ENCODE measurements at places on chromosomes 5 and 9.

- no peak for DNase-seq
Measured at GRCh38 chr5:123090661-123091297, 1.7 kb downstream of the PRDM6 start.

GRCh38 chr5:147317978-147318684, 83.3 kb downstream of the STK32A start:
- DNase-seq, result no peak

DNA sequence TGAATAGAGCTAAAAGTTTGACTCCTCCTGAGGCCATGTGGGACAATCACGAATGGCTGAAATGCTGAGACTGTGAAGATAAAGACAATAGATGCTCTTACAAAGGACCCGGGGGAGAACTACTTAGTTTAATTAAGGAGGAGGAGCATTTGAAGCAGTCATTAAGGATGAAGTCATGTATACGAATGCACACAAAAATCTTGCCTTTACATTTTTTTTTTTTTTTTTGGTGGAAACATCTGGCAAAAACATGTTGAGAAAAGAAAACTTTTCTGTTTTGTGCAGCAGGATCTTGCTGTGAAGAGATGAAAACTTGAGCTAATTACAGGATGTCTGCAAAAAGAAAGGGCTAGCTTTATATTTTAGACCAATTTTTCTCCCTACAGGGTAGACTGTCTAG, 42.3 kb upstream of the NR3C1 start:
- no peak for DNase-seq

DNA sequence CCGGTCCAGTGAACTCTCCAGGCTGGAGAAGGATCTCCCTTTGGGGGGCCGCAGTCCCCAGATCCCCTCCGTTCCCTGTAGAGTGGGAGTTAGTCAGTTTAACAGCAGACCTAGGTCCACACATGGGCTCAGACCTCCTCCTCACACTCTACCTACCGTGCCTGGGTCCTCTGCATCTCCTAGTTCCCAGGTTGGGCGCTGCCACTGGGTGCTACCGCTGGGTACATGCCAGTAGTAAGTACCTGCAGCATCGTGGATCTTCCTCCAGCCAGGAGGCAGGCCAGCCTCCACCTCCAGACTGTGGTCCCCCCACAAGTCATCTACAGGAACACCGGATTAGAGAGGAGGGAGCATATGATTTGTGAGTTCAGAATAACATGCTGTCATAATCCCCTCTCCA, 802 bp downstream of the APBB3 start:
- peak; percentile 40 for DNase-seq

- peak; percentile 76 for DNase-seq
Measured at GRCh38 chr5:74673011-74673790, 11.8 kb upstream of the HEXB start.

- DNase-seq, result no peak
Measured at GRCh38 chr5:78930721-78931120, 54.4 kb downstream of the ARSB start.

- DNase-seq, result no peak
Measured at GRCh38 chr9:15268317-15268716, 38.7 kb downstream of the TTC39B start.

GRCh38 chr9:134066913-134067851, 644 bp downstream of the BRD3 start:
- DNase-seq, result peak; percentile 46

- no peak for DNase-seq
Measured at GRCh38 chr5:73908395-73908794, 282.4 kb downstream of the ARHGEF28 start.

DNA sequence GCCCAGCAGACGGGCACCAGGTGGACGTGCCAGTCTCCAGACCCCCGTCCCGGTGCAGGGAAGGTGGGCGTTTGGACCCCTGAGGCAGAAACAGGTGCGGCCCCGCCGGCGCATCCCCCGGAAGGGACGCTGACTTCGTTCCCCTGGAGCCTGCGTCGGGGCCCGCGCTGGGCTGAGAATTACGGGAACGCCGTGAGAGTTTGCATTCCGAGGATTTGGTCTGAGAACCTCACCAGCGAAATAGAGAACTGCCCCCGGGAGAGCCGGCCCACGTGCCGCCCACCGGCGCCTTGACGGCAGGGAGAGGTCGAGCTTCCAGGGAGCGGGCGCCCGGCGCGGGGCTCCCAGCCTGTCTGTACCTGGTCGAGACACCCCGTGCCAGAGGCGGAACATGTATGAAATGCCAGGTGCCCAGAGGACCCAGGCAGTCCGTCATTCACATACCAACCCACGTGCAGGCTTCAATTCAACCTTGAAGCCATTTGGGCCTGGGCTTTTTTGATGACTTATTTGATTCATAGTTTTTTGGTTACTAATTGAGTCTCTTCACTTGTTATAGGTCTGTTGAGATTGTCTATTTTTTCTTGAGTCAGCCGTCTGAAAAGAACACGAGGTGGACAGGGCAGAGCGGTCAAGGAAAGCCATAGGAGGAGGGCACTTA, 877 bp upstream of the CAMSAP1 start:
- no peak for DNase-seq

- DNase-seq, result no peak
Measured at GRCh38 chr9:77927265-77927664, 104.3 kb downstream of the GNAQ start.

DNA sequence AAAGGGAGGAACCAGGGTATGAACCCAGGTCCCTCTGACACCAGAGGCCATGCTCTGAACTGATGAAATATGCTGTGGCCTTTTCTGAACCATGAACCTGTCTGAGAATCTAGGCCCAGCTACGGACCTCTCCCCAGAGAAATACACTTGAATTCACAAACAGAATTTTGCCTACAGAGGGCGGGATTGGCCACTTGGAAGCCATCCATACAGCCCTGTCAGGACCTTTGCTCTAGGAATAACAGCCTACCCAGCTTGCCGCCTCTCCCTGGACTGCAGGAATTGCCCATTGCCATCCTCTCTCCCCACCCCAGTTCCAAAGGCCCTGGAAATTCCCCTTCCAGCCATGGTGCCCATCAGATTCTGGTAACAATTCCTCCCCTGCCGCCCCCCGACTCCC, 26.6 kb downstream of the MORN5 start:
- DNase-seq, result no peak

GRCh38 chr9:134243778-134244467, 79.6 kb upstream of the RNU6ATAC start:
- no peak for DNase-seq

- no peak for DNase-seq
Measured at GRCh38 chr9:27565696-27566095, 7.6 kb downstream of the C9orf72 start.

GRCh38 chr5:90472783-90473395, 1.7 kb downstream of the MBLAC2 start:
- no peak for DNase-seq

DNA sequence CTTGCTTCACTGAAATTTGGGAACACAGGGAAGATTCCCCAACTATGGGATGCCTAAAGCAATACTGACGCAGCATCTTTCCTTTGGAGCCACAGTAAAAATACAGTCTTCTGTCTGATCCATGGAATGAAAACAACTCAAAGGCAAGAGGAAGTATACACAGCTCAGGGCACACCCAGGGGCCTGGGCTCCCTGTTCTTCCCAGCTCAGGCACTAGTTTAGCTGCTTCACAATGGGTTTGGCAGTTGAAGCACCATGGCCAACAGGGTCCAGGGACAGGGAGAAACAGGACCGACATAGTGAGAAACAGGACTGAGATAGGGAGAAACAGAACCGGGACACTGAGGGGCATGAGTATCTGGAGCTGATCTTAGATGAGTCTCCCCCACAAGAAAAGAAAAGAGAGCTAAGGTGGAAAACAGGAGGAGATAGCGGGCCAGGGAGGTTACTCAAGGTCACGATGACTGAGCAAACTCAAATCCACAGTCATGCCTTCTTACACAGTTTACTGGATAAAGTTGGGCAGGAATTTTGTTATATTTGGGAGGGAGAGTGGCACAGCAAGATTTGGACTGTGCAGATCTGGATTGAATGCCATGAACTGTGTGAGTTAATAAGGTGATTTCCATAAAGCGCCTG, 198.8 kb downstream of the SMARCA2 start:
- DNase-seq, result no peak

DNA sequence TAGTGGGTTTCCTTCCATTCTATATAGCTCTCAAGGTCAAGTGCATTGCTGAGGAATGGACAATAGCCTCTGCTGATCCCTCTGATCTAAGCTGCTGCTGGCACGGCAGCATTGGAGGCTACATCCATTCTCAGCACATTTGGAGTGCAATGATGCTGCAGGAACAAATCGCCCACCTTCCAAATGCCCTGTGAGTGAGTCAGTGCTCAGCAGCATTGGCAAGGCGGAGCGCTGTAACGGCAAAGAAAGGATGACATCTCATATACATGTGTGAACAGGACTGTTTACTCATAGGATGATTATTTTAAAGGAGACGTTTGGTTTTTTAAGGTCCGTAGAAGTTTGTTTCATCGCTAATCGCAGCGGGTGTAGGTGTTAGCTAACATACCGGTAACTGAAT, 408.7 kb downstream of the ARHGEF28 start:
- no peak for DNase-seq

DNA sequence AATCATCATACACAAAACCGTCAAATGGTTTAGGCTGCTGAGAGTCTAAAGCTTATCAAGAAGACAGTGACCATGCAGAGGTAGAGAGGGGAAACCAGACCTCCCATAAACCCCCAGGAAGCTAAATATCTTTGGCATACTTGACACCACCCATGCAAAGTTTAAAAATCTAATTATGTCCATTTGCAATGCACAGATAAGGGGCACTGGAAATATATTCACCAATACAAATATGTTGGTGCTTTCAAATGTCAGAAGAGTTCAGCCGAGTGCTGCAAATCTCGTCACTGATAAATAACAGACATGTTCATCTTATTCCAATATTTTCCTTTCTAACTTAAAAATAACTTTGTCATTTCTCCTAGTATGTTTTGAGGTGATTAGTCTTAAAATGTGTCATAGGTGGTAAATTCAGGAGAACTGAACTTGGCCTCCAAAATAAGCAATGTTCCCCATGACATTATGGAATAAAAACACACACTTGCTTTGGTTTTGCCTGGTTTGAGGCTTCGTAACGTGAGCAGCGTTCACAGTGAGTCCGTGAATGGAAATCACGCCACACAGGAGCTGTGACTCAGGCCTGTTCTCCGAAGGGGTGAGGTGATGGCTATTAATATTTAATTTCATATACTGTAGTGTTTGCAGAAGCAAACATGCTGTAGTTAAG, 182.2 kb downstream of the AOPEP start:
- DNase-seq, result no peak

DNA sequence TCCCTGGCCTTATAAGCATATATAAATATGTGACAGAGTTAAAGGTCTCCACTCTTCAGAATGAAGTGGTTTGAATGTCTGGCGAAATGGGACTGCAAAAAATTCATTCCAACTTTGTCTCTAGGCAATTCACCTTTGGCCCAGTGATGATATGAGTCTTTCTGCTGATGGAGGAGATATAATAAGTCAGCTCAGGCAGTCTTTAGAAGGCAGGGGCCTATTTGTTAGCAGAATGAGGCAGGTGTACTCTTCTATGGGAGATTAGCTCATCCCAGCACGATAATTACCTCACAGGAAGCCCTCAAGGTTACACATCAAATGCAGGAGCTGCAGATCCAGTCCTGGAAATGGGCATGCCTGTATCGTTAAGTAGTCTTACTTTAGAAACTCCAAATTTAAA, 300.5 kb downstream of the NR2F1-AS1 start:
- no peak for DNase-seq

- no peak for DNase-seq
Measured at GRCh38 chr5:173920866-173921555, 32.9 kb downstream of the CPEB4 start.

GRCh38 chr5:96649251-96649662, 12.9 kb upstream of the CAST start:
- DNase-seq, result no peak

DNA sequence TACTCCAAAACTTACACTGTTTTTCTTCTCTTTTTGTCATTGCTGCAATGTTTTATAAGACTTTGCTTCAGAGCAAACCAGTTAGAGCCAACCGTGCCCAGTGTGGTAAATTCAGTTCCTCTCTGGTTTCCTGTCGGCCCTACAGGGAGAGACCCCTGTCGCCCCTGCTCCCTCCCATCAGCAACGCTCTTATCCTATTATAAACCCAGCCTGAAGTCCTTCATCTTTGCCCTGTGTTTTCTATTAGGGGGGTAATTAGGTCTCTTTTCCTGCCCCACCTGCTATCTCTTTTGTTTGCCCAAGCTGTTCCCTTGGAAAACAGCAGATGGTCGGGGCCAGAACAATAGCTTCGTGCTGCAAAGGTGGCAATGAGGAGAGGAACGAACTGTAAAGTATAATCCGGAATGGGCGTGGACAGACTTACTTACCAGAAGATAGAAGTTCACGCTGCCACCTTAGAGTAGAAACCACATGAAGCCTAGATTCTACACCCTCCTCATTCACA, 21.4 kb upstream of the OTULINL start:
- peak; percentile 100 for DNase-seq

DNA sequence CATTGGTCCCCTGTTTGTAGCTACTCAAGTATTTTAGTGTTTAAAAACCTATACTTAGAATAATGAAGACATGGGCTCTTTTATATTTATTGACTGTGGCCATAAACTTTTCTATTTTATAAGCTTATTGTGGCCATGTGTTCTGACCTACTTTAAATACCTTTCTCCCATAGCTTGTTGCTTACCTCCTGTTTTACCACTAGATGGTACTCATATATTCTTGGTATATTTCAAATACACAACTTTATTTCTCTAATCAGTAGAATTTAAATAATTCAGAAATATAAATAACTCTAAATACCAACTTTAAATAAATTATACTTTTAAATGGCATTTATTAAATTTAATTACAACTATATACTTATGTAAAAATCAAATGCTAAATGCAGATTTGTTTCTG, 498.0 kb downstream of the PRDM9 start:
- DNase-seq, result no peak
